ENCODE measurements at places on chromosomes 6 and 20. TPM values are rescaled to one million over a fixed set of nuclear protein-coding genes. Genes with fewer than 3 reads are reported as not detected.

SLC17A9 gene
- 0.57 TPM for total RNA-seq

TTBK1 gene
- 0.22 TPM for total RNA-seq

SLC17A3 gene
- not detected for total RNA-seq

NHSL1 gene
- total RNA-seq = 52.2 TPM

MEI4 gene
- total RNA-seq = 0.13 TPM

PRSS16 gene
- total RNA-seq = not detected

HMGA1 gene
- total RNA-seq = 33.9 TPM

CALHM4 gene
- not detected for total RNA-seq

CHMP4B gene
- total RNA-seq = 112 TPM

GTF3C6 gene
- total RNA-seq = 112 TPM

RSPH3 gene
- total RNA-seq = 11.5 TPM

CST2 gene
- total RNA-seq = not detected

THBS2 gene
- 45.9 TPM for total RNA-seq

ULBP1 gene
- total RNA-seq = 0.18 TPM

FOXA2 gene
- not detected for total RNA-seq

THEMIS gene
- 0.13 TPM for total RNA-seq

SLX4IP gene
- 2.8 TPM for total RNA-seq

ECI2 gene
- 161 TPM for total RNA-seq

MYL9 gene
- total RNA-seq = 1,727 TPM

IL17A gene
- not detected for total RNA-seq

CDH22 gene
- total RNA-seq = 0.45 TPM

DHX35 gene
- total RNA-seq = 10.7 TPM

EFCAB8 gene
- not detected for total RNA-seq

SIRPD gene
- total RNA-seq = not detected

ESF1 gene
- total RNA-seq = 12.2 TPM

FILIP1 gene
- 203 TPM for total RNA-seq

CAGE1 gene
- total RNA-seq = not detected

CPNE5 gene
- 66.1 TPM for total RNA-seq

SNPH gene
- 8.8 TPM for total RNA-seq

SLC17A1 gene
- not detected for total RNA-seq

TMEM217 gene
- total RNA-seq = not detected

TPX2 gene
- total RNA-seq = 0.73 TPM

XKR7 gene
- not detected for total RNA-seq

ZNF165 gene
- total RNA-seq = 0.27 TPM

SRMS gene
- not detected for total RNA-seq

C20orf202 gene
- total RNA-seq = not detected

NCOA6 gene
- total RNA-seq = 19.7 TPM

PHACTR1 gene
- total RNA-seq = 111 TPM

VARS2 gene
- total RNA-seq = 18.6 TPM

OR12D3 gene
- total RNA-seq = not detected

MYLK2 gene
- total RNA-seq = 0.21 TPM

ECT2L gene
- 6.9 TPM for total RNA-seq

C4B gene
- total RNA-seq = 74.6 TPM

FOXC1 gene
- total RNA-seq = 2.9 TPM

BPIFB2 gene
- not detected for total RNA-seq

CRYBG1 gene
- total RNA-seq = 1.4 TPM

DZANK1 gene
- total RNA-seq = 1.5 TPM

FOXO3 gene
- 36.4 TPM for total RNA-seq

OLIG3 gene
- not detected for total RNA-seq

HCRTR2 gene
- not detected for total RNA-seq

BFSP1 gene
- total RNA-seq = 0.27 TPM

OPN5 gene
- total RNA-seq = 0.34 TPM

HUS1B gene
- not detected for total RNA-seq

CASP8AP2 gene
- total RNA-seq = 15.9 TPM

Data from heart right ventricle (tissue), 16 donors.